ENCODE measurements at places on chromosomes 1 and 21.

DNA sequence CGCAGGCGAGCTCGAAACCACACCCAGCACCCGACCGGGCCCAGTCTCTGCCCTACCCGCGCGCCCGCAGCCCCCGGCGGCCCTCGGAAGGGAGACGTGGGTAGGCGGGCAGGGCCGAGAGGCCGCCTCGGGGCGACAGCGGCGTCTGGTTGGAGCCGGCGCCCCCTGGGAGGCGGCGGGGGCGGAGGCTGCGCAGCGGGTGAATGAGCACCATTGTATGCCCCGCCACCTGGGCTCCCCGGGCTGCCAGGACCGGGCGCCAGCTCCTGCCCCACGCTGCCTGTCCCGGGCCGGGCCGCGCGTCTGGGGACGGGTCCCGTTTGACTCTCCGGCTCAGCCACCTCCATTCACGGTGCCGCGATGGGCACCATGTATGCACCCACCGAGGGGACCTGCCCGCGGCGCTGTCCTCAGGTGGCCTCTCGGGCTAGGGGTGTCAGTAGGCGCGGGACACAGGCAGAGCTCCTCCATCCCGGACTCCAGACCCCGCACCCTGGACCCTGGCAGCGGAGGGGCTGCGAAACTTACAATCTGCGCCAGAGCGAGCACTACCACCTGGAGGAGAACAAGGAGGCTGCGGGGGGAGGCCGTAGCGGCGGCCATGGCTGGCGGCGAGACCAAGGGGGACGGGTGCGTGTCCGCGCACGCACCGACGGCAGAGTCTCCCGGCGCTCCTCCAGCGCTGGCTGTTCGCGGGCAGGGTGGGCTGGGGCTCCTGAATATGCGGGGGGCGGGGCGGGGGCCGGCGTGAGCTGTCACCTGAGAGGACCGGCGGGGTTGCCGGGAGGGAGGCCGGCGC lies at the start of gene COL9A2:
COL9A2 (minus strand) TSS at position 692 of the 799 bp plus-strand sequence; CDS start at position 603, 89 bp downstream.
- DNase-seq = peak; percentile 19

DNA sequence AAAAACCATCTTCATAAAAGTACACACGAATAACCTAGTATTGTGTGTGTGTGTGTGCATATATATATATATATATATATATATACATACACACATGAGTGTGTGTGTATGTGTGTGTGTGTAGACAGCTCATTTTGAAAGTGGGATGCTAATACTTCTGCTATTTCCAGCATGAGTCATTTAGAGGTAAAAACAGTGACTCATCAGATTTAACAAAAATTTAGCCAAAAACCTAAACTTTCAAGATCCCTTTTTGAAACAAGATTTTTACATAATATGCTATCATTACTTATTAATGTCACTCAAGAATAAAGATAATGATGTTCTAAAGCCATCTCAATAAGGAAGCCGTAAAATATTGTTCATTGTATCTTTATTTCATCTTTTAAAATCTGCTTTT lies 35.6 kb upstream of the ADGRL4 start:
- peak; percentile 61 for DNase-seq

- no peak for DNase-seq
Observed at GRCh38 chr1:169694304-169695075, 16.9 kb downstream of the SELL start.

DNA sequence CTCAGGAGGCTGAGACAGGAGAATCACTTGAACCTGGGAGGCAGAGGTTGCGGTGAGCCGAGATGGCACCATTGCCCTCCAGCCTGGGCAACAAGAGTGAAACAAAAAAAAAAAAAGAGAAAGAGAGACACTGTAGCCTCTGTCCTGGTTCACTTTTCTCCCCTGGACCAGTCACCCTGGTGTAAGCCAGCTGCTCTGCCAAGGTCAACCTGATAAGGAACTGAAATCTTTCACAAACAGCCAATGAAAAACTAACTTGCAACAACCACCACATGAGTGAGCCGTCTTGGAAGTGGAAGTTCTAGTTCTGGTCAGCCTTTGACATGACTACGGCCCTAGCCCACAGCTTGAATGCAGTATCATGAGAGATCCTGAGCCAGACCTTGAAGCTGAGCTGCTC lies 36.8 kb upstream of the CXADR start:
- peak; percentile 58 for DNase-seq

GRCh38 chr1:222079566-222079965 lies 337.7 kb upstream of the DUSP10 start:
- DNase-seq = no peak

DNA sequence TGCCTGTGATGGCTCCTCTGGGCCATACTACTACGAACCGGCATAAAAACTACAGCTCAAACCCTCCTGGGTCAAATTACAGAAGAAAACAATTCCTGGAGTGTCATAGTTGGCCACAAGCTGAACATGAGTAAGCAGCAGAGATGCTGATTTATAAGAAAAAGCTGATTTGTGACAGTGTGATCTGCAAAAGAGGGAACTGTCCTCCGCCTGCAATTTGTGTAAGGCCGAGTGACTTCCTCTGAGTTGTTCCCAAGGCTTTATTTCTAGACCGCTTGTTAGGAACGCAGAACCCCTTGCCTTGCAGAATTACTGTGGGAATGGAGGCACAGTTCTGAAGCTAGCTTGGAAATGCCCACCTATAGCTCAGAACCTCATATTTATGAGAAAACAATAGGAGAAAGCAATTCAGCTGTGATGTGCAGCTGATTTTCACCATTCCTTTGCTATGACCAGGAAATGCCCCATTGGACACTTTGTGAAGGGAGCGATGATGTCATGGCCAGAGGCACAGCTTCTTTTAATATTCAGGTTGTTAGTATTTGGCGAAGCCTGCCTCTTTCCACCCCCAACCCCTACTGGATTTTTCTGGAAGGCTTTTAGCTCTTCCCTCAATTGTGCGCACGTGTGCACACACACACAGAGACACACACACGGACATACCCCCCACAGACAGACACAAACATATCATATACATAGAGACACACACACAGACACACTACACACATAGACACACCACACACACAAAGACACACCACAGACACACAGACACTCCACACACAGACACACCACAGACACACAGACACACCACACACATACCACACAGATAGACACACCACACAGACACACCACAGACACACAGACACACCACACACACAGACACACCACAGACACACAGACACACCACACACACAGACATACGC lies 47.6 kb downstream of the IER5 start:
- peak; percentile 91 for DNase-seq

DNA sequence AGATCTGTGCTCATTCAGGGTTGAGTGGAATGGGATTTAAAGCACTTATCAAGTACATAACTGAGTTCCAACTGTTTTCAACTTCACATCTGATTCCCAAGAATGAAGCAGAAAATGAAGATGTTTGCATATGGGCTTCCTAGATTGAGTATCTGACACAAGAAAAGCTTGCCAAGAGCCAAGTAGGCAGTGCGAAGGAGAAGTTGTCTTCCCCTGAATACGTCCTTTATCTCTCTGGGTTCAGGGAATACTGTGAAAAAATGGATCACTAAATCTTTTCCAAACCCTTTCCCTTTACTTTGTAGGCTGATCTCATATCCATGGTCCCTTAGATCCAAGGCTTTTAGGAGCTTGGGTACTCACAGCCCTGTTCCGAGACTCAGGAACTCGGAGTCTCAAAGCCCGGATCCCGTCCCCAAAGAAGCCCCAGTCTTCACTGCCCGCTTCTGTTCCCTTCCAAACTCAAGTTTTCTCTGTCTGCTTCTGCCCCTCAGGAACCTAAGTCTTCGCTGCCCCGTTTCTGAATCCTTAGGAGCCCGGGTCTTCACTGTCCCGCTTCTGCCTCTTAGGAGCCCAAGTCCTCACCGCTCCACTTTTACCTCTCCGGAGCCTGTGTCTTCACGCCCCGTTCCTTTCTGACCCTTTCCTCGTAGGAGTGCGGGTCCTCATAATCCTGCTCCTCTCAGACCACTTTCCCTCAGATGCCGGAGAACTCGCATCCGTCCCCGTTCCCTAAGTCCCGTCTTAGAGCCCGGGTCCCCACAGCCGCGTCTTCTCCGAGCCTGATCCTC lies 616 bp downstream of the TAF12 start:
- DNase-seq = no peak

DNA sequence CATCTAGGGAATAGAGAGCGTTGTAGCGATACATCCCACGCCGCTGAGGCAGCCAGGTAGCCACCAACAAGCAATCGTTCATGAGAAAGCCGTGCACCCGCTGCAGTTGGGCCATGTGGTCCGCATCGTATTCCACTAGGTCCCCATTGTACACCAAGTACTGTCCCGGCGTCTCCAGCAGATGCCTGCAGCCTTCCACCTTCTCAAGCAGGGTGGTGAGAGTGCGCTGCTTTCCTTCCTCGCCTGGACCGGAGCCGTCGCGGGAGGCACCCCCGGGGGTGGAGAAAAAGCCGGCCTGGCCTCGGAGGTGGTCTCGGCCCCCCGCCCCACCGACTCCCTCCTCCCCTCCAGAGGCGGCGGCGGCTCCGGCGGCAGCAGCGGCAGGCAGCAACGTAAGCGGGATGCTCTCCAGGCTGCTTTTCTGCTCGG lies 595 bp downstream of the EXOC8 start:
- no peak for DNase-seq

GRCh38 chr21:44295163-44295573 lies 4.7 kb upstream of the PFKL start:
- no peak for DNase-seq

GRCh38 chr21:36470294-36470693 lies 9.6 kb downstream of the CLDN14 start:
- no peak for DNase-seq

GRCh38 chr1:221823561-221823960 lies 81.7 kb upstream of the DUSP10 start:
- DNase-seq = no peak

DNA sequence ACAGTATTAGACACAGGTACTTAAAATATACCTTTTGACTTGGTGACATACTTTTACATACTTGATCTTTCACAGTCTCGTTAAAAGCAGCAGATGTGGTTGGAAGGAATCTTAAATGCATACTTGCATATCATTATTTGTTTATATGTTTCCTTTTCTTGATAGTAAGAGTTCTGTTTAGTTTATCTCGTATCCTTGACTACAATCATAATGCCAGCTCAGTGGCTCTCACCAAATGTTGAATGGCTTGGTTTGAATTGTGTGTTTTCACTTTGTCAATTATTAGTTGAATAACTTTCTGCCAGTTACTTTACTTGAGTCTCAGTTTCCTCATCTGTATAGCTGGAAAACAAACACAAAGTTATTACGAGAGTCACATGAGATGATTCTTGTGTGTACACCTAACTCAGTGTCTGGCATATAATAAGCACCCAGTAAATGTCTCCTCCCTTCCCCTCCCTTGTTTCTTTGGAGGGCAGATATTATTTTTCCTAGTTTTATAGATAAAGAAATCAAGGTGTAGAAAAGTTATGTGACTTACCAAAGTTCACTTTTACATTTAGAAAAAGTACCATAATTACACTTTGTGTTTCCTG lies 131.6 kb upstream of the IVNS1ABP start:
- no peak for DNase-seq

DNA sequence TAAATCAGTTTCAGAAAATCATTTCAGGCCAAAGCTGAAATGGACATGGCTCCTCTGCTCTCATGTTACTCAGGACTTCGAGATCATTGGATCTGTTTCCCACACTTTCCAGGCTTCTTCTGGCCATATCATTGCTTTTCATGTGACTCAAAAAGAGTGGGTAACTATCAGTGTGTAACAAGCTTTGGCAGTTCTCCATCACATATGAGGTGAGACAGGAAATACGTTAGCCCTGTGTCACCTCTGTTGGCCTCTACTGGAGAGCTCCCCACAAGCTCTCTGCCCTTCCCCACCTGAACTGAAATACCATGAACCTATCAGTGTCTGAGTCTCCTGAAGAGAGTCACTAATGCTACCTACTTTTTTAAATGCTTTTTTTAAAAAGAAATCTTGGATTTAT lies 128.2 kb downstream of the LBR start:
- no peak for DNase-seq

DNA sequence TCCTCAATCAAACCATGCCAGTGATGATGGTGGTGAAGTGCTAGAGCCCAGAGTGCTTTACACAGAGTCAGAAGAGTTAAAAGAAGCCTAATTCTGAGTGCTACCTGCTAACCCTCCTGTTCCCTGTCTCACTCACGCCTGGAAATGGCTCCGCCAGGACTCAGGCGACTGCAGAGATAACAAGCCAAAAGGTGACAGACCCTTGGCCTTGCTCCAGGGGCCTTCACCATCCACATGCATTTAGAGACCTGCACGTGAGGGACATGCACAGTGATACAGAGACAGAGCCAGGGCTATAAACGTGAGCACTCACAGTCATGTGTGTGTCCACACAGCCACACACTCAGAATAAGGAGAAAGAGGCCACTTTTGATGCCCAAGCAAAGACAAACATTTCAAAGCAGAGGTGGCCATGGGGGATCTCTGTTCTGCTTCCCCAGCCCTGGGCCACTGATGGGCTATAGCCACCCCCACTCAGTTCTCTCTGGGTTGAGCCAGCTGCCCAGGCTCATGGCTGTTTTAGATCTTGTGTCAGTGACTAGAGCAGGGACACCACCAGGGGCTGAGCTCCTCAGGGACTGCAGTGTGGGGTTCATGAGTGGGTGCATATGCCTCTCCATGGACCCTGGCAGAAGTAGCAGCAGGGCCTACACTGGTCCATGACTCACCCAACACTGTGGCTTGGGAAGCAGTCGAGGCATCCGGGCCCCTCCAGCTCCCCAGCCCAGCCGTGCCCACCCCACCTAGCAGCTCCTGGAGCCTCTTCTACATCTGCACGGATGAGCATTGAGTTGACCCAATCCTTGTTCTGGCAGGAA lies 117.2 kb downstream of the EPHB2 start:
- DNase-seq = no peak

DNA sequence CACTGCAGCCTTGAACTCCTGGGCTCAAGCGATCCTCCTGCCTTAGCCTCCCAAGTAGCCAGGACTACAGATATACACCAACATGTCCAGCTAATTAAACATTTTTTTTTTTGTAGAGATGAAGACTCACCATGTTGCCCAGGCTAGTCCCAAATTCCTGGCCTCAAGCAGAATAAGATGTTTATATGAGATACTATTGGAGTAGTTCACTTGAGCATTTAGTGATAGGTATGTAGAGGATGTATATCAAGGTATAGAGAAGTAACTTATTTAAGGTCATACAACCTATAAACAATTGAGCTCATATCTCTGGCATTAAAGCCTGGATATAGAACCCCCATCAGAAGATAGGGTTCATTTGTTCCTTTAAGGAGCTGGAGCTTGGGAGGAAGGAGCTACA lies 4.6 kb upstream of the TMEM269 start:
- DNase-seq = no peak

- no peak for DNase-seq
Observed at GRCh38 chr1:10530756-10531495, 56.2 kb downstream of the PEX14 start.

DNA sequence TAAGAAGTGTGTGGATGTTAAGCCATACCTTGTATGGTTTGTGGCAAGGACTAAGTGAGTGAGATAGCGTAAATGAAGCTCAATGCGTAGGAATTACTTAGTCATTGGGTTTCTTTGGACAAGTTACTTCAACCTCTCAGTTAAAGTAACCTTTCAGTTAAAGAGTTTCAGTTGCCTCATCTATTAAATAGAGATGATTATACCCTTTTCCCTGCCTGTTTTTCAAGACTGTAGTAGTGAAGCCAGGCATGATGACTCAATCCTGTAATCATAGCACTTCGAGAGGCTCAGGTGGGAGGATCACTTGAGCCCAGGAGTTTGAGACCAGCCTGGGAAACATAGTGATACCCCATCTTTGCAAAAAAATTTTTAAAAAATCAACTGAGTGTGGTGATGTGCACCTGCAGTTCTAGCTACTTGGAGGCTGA lies 6.3 kb downstream of the ZMPSTE24 start:
- no peak for DNase-seq

- DNase-seq = no peak
Observed at GRCh38 chr1:159989581-159989980, 35.5 kb upstream of the SLAMF9 start.

GRCh38 chr1:29853716-29854330 lies 617.5 kb downstream of the PTPRU start:
- DNase-seq = no peak
